Thoracic aorta (tissue), 2 donors: ENCODE measurements at places on chromosomes 2 and 18.

- no peak for DNase-seq
Measured at GRCh38 chr2:241490825-241491506, 17.4 kb downstream of the STK25 start.

DNA sequence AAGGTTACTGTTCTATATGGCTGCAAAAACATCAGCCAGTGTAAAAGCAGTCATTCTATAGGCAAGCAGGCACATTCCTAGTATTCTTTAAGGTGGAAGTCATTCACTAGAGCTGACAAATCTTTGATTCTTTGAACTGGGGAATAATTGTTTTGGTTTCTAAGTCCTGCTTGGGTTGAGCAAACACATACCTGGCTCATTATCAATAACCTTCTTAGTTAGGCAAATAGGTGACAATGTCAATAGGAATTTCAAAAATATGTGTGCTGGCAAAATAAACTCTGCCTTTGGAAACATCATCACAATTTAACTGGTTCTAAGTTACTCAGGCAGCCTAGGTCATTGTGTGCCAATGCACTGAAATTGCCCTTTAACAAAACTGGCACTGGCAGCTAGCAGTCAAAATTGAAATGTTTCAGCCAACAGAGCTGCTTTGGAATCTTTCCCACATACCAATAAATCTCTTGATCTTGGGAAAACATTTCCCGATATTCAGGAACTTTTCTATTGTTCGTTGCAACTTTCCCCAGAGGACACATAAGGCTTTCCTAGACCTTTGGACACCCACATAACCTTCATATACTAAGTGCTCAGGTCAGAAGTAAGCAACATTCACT lies 402.0 kb upstream of the MMADHC start:
- no peak for DNase-seq

DNA sequence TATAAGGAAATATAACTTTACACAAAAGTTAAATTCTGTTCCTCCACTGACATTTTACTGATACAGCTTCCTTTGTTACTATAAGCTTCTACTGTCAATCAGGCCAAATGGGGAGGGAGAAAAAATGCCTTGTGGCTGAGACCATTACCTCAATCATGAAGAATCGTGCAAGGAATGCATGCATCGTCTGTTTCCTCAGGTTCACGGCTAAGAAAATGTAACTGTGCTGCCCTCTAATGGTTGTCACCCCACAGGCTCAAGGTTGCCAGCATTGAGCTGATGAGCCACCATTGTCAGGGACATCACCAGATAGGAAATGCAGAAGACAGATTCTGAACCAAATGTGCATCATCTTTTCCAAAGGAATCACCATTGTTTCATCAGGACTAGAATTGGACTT lies 426.9 kb downstream of the CDH2 start:
- no peak for DNase-seq

DNA sequence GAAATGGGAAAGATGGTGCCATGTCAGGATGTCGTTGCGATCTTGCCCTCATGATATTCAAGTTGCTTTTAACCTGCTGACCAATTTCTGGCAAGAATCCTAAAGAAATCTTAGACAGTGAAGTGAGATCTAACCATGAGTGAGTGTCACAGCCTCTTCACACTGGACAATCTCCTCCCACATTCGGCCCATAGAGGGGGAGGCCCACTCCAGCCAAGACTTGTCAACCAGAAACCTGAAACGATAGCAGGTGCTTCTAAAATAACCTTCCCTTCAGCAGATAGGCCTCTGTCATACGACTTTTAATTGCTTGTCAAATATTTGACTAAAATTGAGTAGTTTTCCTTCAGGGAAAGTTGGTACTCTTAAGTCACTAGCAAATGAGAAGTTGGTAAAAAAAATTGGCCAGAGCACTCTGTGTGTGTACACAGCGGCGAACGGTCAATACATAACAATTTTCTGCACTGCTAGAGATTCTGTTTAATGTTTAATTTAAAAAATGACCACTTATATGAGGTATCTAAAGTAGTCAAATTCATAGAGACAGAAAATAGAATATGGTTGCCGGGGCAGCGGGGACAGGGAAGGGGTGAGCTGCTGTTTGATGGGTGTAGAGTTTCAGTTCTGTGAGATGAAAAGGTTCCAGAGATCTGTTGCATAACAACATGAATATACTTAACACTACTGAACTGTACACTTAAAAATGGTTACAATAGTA lies 110.2 kb downstream of the VAPA start:
- no peak for DNase-seq

DNA sequence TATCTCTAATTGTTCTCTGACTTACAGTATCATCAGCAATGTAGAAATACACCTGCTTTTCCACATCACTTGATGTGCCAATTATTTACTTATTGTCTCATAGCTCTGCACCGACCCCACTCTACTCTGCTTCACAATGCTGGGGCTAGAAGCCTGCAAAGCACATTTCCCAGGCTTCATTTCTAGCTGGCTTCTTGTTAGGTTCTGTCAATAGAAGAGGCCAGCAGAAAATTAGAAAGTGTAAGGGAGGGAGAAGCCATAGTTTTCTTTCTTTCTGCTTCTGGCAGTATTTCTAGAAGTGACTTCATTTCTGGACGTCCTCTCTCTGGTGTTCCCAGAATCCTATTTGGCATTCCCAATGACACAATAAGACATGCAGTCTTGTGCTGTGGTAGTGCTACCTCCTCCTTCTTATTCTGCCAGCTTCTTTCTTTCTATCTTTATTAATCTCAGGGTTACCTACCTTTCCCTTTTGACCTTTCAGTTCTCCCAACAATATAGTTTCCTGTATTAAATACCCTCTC lies 12.5 kb upstream of the TANC1 start:
- DNase-seq = no peak

DNA sequence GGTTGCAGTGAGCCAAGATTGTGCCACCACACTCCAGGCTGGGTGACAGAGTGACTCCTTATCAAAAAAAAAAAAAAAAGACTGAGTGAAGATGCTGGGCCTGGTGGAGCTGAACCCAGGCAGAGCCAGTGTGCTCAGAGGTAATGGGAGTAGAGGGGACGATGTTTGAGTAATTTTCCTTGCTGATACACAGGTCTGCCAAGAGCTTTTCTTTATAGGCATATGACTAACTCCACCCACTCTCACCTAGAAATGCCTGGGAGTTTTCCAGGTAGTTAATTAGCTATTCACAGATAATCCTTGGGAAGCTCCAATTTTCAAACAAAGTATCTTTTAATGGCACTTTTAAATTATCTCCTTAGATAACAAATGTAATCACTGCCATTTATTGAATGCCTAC lies 33.4 kb upstream of the ACSL3 start:
- no peak for DNase-seq

- no peak for DNase-seq
Measured at GRCh38 chr2:68371581-68371980, 6.5 kb downstream of the PLEK start.

DNA sequence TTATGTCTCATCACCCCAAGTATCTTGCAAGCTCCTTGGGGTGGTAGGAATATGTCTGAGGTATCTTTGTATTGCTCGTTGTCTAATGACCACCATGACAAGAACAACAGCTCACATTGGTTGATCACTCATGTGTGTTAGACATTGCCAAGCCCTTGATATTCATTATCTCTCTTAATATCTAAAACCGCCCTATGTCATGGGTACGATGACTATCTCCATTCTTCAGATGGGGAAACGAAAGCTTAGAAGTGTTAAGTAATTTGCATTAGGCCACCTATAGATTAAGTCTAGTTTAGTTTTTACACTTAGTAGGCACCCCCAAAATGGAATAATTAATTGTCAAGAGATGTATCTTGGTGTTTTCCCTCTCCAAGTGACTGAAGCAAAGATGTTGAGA lies 57.0 kb downstream of the ICOS start:
- no peak for DNase-seq

DNA sequence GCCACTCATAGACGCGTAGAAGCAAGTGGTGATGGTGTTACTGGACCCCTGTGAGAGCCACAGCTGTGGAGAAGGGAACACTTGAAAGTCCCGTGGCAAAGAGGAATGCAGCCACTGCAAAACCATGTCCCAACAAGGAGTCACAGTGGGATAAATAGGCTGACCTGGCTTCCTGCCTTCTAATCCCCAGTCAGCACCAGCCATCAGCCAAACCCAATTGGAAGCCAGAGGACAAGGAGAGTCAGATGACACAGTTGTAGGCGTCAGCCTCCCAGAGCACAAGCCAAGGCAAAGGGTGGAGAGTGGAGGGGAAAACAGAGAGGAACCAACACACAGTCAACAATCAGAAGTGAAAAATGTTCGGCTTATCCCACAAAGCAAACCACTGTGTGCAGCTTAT lies 5.5 kb upstream of the CYBRD1 start:
- no peak for DNase-seq

GRCh38 chr2:115738111-115738510 lies 1295.7 kb downstream of the DPP10 start:
- DNase-seq = no peak

DNA sequence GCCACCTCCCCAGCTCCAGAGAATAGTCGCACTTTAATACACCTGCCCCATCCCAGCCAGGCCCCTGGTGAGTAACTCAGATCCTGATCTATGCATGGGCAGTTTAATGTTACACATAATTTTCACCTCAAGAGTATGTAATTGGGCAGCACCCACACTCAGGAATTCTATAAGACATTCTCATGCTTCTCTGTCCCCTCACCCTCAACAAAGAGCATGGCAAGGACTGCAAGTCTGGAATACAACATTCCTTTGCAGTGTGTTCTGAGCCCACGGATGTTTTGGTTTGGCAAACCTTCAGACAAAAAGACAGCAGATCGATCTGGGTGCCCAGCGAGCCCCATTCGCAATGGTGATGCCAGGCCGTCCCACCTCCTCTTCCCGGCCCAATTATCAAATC lies 4.9 kb upstream of the SLC14A1 start:
- no peak for DNase-seq

DNA sequence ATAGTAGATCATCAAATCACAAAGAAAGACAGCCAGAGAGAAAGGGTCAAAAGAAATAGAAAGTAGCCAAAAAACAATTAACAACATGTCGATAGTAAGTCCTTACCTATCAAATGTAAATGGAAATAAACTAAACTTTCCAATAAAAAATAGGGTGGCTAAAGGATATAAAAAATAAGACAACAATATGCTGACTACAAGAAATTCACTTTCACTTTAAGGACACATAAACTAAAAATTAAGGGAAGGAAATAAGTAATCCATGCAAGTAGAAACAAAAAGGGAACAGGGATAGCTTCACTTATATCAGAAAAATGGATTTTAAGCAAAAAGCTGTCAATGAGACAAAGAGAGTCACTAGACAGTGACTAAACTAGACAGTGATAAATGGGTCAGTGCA lies 903.9 kb upstream of the ZEB2 start:
- no peak for DNase-seq

DNA sequence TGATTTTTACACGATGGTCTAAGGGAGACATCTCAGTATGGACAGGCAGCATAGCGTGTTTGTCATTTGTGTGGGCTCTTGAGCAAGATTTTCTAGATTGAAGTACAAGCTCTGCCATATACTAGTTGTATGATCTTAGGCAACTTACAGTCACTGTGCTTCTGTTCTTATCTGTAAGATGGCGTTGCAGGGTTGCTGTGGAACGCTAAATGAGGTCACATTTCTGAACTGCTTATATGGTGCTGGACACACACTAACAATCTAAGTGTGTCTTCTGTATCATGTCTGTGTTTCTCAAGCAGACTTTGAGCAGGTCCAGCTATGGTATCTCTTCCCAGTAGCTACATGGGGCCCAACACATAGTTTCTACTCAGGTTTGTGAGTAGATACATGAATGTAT lies 29.2 kb downstream of the PARD3B start:
- DNase-seq = no peak

GRCh38 chr2:11891028-11891427 lies 144.6 kb downstream of the LPIN1 start:
- DNase-seq = no peak

GRCh38 chr2:126886211-126886915 lies 12.3 kb upstream of the TEX51 start:
- DNase-seq = no peak

GRCh38 chr18:28112056-28112470 lies 64.9 kb downstream of the CDH2 start:
- no peak for DNase-seq

DNA sequence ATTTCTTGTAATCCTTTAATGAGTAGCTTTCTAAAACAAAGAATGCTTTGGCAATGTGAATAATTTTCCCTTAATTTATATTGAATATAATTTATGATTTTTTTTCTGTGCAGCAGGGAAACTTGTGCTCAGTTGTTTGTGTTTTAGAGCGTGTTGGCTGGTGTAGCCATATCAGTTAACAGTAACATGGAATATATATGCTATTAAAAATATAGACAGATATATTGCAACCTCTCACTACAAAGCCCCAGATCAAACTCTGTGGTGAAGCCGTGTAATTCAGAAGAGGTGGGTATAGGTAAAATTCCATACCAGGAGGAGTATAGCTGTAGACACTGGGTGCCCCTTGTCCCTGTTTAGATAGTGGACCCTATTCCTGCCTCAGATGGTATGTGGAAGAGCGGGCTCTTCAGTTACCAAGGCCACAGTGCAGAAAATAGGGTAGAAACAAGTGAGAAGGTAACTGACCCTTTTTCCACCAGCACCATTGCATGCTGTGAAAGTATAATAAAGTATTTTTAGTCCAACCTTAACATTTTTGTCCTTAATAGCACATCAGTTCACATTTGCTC lies 18.1 kb upstream of the RASGRP3 start:
- no peak for DNase-seq

GRCh38 chr2:45559436-45559835 lies 51.6 kb downstream of the SRBD1 start:
- DNase-seq = no peak

GRCh38 chr2:55133467-55134315 lies 83.4 kb upstream of the RTN4 start:
- peak; percentile 20 for DNase-seq

GRCh38 chr2:128714851-128715312 lies 396.2 kb upstream of the HS6ST1 start:
- DNase-seq = no peak

- no peak for DNase-seq
Measured at GRCh38 chr2:127762846-127763245, 48.1 kb downstream of the WDR33 start.

GRCh38 chr2:128465246-128466170 lies 146.8 kb upstream of the HS6ST1 start:
- DNase-seq = no peak

DNA sequence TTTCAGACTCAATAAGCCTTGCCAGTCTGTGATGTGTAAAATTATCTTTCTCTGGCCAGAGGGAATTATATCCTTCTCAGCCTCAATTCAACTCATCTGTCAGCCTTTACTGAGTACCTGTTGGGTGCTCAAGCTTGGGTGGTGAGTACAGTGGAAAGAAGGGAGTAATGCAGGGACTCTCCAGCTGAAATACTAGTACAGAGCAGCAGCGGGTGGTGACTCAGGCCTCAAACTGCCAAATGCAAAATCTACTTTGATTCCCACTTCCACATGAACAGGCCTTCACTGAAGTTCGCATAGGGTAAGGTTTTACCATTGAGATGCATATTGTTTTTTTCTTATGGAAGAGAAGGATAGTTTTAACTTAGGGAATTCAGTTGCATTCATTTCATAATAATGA lies 326.8 kb downstream of the LRRTM1 start:
- no peak for DNase-seq

- no peak for DNase-seq
Measured at GRCh38 chr2:143934626-143935481, 585.1 kb downstream of the ZEB2 start.

- DNase-seq = no peak
Measured at GRCh38 chr2:129004485-129004884, 685.8 kb upstream of the HS6ST1 start.
